ENCODE measurements at places on chromosomes 3 and 15.

- no peak for DNase-seq
These were observed 481.9 kb downstream of the FOXP1 start for GRCh38 chr3:71101626-71102025.

DNA sequence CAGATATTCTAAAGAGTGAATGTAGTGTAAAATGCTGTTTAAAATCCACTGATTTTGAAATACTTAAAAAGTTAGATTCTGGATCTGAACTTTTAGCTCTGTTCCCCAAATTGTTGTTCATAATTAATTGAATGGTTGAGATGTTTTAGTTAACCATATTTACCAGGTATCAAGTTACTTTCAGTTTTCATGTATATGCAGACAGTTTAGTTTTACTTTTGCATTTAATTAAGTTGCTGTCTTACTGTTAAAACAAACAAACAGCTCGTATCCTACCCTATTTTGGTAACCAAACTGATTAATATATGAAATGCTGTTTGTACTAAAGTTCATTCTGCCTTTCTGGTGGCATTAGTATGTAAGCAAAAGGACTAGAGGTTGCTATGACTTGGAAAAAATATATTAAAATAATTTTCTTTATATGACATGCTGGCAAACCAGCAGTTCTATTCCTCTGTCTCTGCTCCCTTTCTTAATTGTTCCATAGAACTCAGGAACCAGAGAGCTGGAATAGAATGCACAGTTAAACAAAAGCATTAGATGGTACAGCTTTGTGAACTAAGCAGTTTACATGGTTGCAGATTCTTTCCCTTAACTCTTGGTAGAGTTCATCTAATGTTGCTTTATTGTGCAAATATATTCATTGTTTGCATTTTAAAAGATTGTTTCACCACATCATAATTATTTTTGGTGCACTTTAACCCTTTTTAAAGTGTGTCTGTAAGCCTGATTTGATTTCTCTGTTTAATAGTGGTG lies 39.5 kb upstream of the SCAANT1 start:
- DNase-seq, result no peak

DNA sequence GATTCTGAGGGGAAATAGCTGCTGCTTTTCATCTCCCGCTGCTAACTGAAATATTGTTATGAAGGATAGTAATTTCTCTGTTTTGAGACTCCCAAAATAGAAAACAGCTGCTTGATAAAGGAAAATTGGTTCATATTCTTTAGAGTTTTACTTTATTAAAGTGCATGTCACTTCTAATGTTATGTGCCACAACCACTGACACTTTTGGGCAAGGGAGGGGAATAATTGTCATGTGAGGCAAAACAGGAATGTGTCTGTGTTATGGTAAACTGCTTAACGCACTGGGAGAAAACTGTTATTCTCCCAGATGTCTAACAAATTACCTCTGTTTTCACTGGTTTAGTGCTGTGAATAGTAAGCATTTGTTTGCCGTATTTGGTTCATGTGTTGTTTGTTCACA lies 201.6 kb downstream of the PDZRN3 start:
- no peak for DNase-seq

DNA sequence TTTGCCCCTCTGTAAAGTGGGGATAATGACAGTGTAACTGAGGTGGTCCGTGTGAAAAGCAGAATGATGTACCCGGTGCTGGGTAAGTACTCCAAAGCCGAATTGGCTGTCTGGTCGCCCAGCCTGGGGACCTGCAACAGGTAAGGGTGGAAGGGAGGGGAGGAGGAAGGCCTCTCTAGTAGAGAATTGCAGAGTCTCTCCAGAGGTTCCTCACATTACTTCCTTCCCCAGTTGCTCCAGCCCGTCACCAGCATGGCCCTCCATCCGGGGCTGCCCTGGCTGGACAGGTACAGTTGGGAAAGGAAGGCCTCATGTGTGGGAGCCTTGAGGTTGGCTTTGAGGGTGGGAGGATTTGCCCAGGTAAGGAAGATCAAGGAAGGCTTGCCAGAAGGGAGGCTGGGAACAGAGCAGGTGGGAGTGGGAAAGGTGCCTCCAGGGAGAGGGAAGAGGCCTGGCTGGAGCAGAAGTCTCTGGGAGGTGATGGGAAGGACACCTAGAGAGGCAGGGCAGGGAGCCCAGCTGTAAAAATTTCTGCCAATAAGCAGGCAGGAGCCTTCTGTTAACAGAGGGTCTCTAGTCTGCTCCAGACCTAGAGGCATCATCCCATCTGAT lies 1.7 kb upstream of the PSTPIP1 start:
- DNase-seq, result no peak

- DNase-seq, result no peak
These were observed 8.0 kb upstream of the EEFSEC start for GRCh38 chr3:128145279-128145678.

GRCh38 chr3:8579096-8579495 lies 65.5 kb downstream of the SSUH2 start:
- DNase-seq, result no peak

GRCh38 chr3:31979001-31979697 lies 1.9 kb downstream of the OSBPL10 start:
- DNase-seq, result no peak

DNA sequence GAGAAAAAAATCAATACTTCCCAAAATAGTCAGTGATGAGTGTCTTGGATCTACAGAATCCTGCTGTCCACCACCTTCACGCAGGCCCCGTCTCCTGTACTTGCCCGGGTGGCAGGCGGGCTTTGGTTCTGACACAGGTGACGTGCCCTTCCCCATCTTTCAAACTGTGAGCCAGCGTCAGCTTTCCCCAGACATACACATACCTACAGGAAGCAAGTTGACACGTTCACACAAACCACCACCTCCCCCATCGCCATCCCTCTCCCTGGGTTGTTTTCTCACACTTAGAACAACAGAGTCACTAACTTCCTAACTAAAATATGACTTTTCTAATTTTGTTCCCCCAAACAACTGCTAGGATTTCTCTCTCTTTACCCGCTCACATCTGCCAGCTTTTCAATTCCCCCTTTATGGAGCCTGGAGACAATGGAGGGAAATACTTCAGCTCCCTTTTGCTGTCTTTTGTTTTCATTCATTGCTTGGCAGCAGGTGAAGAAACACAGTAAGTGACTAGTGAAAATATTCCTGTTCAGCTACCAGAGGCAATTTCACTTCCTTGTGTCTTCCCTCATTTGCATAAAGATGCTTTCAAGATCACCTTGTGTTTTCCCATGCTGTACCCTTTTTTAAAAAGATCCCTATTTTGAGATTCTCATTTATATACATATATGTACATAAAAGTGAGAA lies 248.3 kb downstream of the SLCO3A1 start:
- no peak for DNase-seq

DNA sequence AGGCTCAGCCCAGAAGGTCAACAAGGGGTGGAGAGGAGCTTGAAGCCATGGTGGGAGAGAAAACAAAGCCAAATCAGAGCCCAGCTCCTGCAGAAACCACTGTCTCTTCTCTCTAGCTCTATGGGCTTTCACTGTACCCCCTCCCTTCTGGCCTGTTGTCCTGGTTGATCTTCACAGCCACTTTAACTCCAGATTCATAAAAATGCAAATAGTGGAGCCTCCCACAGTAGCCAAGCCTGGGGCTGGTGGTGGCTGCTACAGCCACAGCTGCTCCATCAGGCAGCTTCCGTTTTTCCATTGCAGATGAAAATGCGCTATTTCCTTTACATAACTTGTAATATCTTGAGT lies 20.7 kb upstream of the CAV3 start:
- DNase-seq, result no peak

DNA sequence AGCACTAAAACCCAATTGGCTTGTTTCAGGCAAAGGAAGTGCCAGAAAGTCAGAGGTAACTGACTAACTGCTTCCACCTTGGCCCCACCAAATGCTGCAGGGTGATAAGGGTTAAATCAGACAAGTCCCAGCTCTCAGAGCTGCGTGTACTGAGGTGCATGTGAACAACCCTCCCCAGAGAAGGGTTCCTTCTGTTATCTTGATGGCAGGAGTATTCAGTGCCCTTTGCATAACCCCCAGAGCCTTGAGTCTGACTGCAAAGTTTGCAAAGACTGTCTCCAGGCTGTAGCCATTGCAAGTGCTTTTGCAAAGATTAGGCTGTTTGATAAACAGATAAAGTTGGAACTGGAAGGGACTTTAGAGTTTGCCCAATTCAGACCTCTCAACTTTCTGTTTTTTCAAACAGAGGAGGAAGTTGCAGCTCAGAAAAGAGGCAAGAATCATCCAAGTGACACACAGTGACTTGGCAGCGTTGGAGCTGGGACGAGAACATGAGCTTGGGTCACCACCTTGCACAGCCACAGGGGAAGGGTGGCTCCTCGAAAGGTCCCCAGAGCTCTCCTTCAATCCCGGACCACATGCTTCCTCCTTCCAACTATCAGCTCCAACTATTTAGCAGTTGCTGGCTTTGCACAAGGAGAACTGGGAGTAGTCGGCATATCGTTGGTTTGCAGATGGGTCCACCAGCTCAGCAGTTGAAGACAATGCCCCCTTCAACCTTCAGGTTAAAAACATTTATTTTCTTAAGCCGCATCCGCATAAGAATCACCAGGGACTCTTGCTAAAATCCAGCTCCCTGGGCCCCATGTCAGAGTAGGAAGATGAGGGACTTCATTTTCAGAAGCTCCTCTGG lies 224.8 kb upstream of the HES1 start:
- DNase-seq, result peak; percentile 7

- DNase-seq, result peak; percentile 47
These were observed 395 bp downstream of the ZFAND6 start for GRCh38 chr15:80059786-80060355.

GRCh38 chr3:118587847-118588246 lies 446.8 kb downstream of the IGSF11 start:
- no peak for DNase-seq

- no peak for DNase-seq
These were observed 44.6 kb downstream of the RAB27A start for GRCh38 chr15:55245059-55245458.

- DNase-seq, result no peak
These were observed 8.0 kb downstream of the PIK3CA start for GRCh38 chr3:179156170-179156569.

DNA sequence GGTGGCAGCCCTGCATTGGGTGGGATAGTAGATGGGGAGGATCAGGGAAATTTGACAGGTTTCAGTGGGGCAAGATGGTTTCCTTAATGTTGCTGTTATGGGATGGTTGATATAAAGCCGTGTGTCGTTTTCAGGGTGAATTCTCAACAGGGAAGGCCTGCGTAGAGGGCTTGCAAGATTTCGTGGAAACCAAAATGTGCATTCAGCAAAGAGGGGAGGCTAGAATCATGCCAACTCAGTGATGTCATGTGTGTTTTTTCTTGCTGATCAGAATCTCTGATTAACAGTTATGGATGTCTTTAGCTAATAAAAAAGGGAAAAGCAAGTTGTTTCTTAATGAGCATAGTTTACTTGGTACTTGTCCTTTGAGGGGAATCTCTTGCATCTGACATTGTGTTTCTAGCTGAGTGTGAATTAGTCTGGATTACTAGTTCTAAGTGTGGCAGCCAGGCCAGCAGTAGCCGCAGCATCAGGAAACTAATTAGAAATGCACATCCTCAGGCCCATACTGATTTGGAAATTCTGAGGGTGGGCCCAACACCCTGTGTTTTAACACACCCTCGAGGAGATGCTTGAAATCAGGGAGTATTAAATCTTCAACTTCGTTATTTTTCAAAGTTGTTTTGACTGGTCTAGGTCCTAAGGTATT lies 24.8 kb downstream of the MRAS start:
- no peak for DNase-seq

- DNase-seq, result no peak
These were observed 67.9 kb downstream of the VGLL3 start for GRCh38 chr3:86923071-86923491.

- DNase-seq, result no peak
These were observed 18.3 kb upstream of the GASK1A start for GRCh38 chr3:42960786-42961185.

DNA sequence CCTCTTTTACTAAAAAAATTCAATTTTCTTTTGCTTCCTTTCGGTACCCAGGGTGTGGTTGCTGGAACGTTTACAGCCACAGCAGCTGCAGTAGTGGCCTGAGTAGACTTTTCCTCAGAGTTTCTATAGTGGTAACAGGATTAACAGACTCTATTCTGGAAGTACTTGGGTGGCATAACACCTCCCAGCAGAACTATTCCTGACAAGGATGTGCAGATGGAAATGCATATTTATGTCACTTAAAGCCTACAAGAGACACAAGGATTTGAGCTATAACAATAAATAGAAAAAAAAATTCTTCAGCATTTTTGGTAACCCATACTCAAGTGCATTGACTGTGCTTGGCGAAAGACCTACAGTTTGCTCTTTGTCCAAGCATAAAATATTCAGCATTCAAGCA lies 94.0 kb downstream of the MDFIC2 start:
- no peak for DNase-seq

DNA sequence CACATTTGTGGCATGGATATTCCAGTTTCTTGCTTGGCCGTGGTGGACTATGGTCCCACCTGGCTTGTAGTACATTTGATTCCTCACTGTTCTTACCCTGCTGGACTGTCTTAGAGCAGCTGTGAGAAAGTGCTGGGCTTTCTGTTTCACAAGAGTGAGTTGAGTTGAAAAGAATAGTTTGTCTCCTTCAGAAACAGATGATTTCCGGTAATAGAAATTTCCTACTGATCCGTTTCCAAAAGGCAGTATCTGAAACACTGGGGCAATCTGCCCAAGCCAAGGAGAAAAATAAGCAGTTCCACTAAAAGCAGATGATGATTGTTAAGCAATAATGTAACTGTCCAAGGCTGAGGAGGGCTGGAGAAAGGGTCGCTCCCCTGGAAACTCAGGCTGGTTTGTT lies 96.0 kb downstream of the SUCLG2 start:
- no peak for DNase-seq

- no peak for DNase-seq
These were observed 55.7 kb upstream of the RYK start for GRCh38 chr3:134306320-134306719.

DNA sequence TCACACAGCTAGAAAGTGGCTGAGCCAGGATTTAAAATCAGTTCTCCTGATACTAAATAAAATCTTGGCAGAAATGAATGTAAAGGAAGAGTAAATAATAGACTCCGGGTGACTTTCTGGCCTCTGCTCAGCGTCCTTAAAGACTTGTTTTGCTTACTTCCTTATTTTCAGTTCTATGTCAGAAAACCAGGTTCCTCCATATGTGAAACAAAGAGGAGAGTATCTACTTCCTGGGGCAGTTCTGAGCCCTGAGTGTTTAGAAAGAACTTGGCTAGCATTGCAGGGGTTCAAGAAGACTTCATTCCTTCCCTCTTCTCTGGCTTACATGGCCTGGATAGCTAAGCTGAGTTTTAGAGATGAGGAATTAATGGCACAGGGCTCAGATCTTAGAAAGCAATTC lies 222.8 kb upstream of the TLE3 start:
- DNase-seq, result no peak

GRCh38 chr3:134464064-134464688 lies 21.6 kb downstream of the ANAPC13 start:
- DNase-seq, result no peak

GRCh38 chr3:143581972-143582722 lies 266.1 kb downstream of the SLC9A9 start:
- DNase-seq, result no peak

GRCh38 chr15:58420579-58421043 lies 11.2 kb upstream of the LIPC start:
- DNase-seq, result no peak

- DNase-seq, result no peak
These were observed 477.2 kb upstream of the CFAP20DC start for GRCh38 chr3:59526999-59527398.

GRCh38 chr15:45903283-45903682 lies 268.5 kb downstream of the SQOR start:
- no peak for DNase-seq

- no peak for DNase-seq
These were observed 34.9 kb upstream of the CMC1 start for GRCh38 chr3:28206479-28206878.

Data from kidney capillary endothelial cell (primary cell).